ENCODE measurements at places on chromosomes 3 and 15.

DNA sequence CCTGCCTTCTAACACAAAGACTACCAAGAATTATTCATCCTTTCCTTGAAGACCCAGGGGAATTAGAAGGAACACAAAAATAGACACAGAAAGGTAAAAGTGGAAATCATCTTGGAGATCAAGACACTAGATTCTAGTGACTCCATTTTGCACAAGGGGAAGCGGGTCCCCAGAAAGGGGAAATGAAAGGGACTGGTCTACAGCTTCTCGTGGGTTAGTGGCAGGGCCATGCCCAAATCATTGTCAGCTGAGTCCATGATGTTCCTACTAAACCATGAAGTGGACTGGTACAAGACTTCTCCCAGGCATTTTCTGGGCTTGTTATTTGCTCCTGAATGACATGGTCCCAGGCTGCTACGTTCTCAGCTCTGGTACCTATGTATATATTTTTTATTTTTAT, 230.7 kb upstream of the TPRG1 start:
- no peak for DNase-seq

DNA sequence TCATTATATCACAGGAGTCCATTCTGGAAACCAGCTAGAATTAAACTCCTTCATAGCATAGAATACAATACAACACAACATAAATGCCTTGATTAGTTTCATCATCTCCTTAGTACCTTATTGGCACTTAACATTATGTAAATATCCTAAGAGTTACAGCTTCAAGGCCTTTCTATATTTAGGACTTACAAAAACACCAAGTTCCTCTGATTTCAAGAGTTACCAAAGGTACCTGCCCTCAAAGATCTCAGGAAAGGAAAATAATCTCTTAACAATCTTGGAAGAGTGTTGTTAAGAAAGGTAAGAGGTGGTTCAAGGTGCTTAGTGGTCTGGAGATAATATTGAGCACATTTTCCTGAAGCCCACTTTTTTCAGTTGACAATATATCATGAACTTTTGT, 477.7 kb downstream of the IGSF11 start:
- DNase-seq, result no peak

GRCh38 chr15:40696228-40696627, 1.3 kb downstream of the RAD51 start:
- no peak for DNase-seq

GRCh38 chr15:44726568-44727484, 9.5 kb upstream of the TRIM69 start:
- peak; percentile 87 for DNase-seq

DNA sequence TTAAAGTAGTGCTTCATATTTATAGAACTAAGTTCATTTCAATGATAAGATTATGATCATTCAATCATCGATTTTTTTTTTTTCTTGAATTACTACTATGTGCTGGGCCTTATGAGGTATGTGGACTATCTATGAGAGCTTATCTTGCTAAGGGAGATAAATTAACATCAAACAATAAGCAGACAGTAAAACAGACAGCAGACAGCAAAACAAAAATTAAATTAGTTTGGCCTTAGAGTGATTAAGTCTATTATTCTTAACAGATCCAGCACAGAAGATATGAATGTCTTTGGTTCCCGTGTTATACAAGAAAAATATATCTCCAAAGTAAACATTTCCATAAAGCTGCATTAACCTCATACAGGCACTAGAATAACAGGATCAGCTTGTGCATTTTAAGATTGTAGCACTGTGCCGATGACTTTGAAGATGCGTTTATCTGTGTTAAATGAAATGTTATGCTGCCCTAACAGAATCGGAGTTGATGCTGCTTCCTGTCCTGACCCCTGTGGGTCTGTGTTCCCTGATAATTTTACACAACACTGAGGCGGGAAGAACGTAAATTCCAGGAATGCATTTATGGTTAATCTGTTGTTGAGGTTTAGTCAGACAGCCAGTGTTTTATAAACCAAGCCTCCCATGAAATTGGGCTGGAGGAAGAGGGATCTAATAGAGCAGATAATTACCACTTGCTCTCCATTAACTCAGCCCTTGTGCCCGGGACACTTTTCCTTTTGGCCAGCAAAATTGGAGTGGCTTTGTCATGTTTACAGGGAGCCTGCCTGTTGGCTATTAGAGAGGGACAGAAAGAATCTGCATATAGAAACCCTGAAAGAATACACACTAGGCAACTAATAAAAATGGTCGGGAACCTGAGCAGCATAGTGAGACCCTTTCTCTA, 80.8 kb downstream of the GHSR start:
- no peak for DNase-seq

- DNase-seq, result no peak
Observed at GRCh38 chr15:79629687-79630086, 197.6 kb downstream of the MINAR1 start.

GRCh38 chr3:127049393-127049792, 66.5 kb downstream of the PLXNA1 start:
- DNase-seq, result peak; percentile 45

DNA sequence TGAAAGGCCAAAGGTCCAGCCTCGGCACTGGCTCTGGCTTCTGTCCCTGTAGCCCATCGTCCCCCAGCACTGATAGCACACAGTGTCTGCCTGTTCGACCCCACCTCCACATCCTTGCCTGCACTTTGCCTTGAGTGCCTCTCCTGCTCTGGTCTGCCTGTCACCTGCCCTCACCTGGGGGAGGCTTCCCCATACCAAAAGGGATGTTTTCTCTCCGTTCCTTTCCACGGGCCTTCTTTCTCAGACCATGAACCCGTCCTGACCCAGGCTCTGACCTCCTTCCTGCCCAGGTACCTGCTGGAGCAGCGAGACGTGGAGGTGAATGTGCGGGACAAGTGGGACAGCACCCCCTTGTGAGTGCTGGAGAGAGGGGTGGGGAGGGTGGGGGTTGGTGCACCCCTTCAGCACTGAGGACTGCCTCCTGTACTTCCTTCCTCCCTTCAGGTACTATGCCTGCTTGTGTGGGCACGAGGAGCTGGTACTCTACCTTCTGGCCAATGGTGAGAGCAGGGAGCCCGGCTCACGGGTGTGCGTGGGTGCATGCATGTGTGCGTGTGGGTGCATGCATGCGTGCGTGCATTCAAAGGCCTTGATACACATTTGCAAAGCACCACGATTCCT, 1.5 kb downstream of the ABTB1 start:
- DNase-seq, result peak; percentile 61

GRCh38 chr3:5250467-5251195, 63.1 kb downstream of the EDEM1 start:
- no peak for DNase-seq

DNA sequence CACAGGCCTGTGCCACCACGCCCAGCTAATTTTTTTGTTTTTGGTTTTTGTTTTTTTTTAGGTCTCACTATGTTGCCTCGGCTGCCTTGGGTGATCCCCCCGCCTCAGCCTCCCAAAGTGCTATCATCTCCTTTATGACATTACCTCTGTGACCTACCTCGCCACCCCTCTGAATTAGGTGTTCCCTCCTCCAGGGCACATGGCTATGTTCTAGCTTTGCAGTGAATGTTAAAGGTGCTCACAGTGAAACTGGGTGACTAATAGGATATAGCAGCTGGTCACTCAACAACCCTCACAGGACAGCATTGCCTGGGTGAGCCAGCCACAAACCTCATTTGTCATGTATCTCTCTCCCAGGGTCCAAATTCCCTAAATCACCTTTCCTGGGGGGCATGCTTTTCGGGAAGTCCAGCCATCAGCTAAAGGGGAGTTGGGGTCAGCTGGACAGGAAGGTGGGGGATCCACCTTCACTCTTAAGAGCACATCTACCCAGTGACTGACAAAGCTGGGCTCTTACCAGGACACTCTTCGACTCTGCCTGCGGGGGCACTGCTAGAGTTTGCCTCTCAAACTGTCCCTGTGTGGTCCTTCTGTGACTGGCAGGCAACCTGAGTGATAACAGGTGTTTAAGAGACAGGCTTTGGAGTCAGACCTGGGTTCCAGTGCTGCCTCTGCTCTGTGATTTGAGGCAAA, 1.6 kb upstream of the TTLL3 start:
- DNase-seq, result peak; percentile 81

DNA sequence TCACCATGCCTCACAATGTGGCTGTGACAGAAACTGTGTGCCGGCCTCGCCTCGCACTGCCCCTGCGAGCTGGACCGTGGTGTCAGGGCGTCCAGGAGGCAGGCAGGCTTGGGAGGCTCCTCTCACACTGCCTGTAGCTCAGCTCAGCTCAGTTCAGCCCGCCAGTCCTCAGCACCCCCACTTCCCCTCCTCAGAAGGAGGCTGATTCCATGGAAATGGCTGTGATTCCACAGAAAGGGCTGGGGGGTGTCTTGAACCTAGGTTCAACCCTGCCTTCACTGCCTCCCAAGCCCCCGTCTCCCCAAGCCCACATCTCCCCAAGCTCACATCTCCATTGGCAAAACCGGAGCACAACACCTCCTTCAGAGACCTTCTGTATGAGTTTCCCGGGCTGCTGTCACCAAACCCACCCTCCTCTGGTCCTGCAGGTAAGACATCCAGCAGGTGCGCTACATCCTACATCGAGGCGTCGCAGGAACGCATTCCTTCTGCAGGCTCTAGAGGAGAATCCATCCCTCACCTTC, 94.0 kb downstream of the OCA2 start:
- peak; percentile 42 for DNase-seq

Data from activated effector memory CD4-positive, alpha-beta T cell treated with anti-CD3 and anti-CD28 coated beads, Interleukin-2, amount 50 U/mL, for 16 hours (primary cell).